Gastroesophageal sphincter (tissue), 4 donors: ENCODE measurements at places on chromosomes 16 and 17.

DNA sequence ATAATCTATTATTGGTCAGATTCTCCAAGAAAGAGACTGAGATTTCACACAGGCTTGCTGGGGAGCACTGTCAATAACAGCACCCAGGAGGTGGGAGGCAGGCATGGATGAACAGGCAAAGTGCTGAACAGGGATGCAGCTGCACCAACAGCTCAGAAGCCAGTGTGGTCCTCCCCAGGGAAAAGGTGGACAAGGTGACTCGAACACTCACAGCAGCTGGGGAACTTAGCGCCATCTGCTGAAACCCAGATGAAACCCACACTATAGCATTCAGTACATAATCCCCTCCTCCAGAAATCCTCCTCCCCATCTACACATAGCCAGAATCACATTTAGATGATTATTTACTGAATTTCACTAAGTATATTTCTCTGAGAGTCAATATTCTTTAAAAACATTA is 255.2 kb upstream of the WSB1 start:
- ATAC-seq: no peak

DNA sequence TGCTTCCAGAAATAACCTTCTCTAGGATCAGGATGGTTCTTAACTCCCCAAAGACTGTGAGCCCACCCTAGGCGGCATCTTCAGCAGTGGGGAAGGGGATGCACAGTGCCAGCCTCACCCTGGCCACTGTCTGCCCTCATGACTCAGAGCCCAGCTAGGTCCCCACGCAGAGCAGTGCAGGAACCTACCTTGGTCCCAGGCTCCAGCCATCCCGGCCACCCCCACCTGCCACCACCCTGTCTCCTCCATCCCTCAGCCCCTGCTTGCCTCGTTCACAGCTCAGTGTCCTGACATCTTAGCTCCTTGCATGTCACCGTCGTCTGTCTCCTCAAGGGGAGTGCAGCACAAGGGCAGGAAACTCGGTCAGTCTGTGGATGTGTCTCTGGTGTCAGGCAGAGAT is 16.1 kb upstream of the KRTAP17-1 start:
- no peak for ATAC-seq

- peak; percentile 75 for ATAC-seq
These were observed 14.9 kb downstream of the ELAC2 start for GRCh38 chr17:13002761-13003453.

- no peak for ATAC-seq
These were observed 10.7 kb upstream of the KRT28 start for GRCh38 chr17:40810494-40810893.

GRCh38 chr16:28210264-28210663 is 1.5 kb downstream of the XPO6 start:
- ATAC-seq: no peak

GRCh38 chr16:50254072-50254471 is 12.3 kb upstream of the ADCY7 start:
- no peak for ATAC-seq

- no peak for ATAC-seq
These were observed 1.4 kb upstream of the FOXC2 start for GRCh38 chr16:86565181-86565631.

DNA sequence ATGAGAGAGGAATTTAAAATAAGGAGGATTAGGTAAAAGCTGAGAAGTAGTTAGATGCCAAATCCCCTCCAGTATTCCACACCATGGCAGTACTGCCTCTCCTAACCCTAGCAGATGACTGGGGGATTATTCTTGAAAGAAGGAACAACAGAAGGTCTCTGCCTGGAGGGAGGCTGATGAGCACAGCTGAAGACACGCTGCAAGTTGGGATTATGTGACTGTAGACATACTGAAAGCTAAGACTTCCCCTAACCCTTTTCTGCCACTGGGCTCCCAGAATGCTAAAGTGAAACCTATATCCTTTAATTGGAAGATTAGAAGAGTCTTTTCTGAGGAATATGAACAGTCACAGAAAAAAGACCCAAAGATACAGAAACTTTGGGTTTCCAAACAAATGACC is 27.7 kb upstream of the SLC46A1 start:
- no peak for ATAC-seq

DNA sequence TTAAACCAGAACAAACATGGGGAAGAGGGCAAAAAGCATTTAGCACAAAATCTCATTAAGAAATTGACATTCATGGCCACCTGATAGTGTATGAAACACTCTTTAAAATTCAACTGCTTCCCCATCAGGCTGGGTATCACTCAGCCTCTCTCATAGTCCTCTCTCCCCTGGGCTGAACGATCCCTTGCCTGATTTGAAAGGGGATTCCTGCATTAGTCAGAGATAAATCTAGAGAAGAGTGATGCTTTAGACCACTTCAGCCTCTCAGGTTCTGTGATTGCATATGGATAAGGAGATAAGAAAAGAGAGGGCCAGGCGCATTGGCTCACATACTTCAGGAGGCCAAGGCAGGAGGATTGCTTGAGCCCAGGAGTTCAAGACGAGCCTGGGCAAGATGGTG is 280.0 kb downstream of the SOX9 start:
- no peak for ATAC-seq

DNA sequence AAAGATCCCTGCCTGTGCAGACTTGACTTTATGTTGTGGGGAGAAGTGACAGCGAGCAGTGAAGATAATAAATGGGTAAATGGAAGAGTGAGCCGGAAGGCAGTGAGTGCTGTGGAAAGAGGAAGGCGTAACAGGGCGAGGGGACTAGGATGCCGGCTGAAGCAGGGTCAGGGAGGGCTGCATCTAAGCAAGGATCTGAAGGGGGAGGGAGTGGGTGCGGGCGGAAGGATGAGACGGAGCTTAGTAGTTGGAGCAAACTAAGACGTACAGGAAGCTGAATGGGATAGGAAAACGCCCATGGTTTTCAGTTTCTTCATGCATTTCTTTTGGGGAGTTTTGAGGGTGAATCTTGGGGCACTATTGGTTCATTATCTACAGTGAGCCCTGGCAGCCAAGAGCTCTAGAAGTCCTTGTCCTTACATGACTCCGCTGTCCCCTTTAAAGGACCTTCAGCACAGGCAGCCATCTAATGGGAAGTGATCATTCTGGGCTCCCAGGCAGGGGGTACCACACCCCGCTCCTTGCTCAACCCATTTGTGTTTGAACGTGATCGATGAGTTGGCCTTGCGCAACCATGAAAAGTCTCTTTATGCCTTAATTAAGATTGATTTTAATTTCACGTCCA is 10.4 kb upstream of the NAT9 start:
- peak; percentile 56 for ATAC-seq

DNA sequence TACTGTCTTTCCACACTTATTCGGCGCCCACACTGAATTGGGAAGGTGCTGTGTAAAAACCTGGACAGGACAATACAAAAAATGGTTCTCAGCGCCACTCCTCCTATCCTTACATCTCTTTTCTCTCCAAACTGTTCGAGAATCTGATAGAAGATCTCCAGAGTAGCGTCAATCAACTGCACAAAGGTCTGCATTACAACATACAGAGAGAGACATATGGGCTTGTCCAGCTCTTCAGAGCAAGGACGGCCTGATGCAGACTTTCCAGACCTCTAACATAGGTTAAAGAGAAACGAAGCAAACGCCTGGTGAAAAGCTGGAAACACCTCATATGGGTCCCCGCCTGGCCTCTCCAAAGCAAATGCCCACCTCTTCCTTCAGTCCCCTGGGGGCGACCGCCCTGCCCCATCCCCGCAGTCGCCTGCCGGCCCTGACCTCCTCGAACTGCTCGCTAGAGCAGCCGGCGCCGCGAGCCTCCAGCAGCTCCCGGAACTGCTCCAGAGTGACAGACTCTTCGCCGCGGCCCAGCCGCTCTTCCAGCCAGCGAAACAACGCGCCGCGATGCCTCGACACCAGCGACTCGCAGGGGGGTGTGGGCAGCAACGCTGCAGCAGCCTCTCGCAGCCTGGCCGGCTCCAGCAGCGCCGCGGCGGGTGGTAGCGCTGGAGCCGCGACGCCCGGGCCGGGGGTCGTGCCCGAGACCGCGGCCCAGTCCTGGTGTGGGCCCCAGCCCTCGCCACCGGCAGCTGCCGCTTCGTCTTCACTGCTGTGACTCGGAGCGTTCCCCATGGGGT is 526 bp downstream of the ZZEF1 start:
- ATAC-seq: peak; percentile 3

GRCh38 chr16:5386989-5387388 is 289.4 kb upstream of the EEF2KMT start:
- ATAC-seq: no peak

GRCh38 chr17:60327134-60327900 is 64.6 kb downstream of the USP32 start:
- ATAC-seq: no peak

GRCh38 chr16:72187551-72187950 is 15.6 kb upstream of the PMFBP1 start:
- no peak for ATAC-seq

- ATAC-seq: peak; percentile 31
These were observed 31.0 kb upstream of the RHOT1 start for GRCh38 chr17:32111141-32111771.

- no peak for ATAC-seq
These were observed 11.9 kb upstream of the DNASE1 start for GRCh38 chr16:3642397-3643094.

- no peak for ATAC-seq
These were observed 16.6 kb downstream of the PMM2 start for GRCh38 chr16:8814095-8814806.

DNA sequence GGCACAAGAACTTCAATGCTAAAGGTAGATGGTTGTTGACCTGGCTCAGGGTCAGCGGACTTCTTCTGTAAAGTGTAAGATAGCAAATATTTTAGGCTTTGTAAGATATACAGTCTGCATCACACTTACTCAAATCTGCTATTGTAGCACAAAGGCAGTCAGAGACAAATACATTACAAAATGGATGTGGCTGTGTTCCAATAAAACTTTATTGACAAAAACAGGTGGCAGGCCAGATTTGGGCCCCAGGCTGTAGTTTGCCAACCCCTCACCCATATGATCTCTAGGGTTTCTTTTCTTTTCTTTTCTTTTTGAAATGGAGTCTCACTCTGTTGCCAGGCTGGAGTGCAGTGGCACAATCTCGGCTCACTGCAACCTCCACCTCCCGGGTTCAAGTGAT is 39.5 kb upstream of the TMEM132E start:
- ATAC-seq: no peak

DNA sequence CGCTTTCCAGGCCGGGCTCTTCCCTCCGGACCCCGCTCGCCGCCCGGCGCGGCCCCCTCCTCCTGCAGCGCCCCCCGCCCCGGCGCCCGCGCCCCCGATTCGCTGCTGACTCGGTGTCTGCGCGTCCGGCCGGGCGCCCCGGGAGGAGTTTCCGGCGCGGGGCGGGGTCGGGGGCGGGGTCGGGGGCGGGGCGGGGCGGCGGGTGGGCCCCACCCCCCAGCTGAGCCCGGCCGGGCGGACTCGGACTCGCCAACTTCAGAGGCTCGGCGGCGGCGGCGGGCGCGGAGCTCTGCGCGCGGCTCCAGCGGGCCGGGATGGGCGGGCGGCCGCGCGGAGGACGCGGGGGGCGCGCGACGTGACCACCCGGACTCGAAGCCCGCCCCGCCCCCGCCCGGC is at the start of gene METRNL:
TSS of gene METRNL (plus strand) at position 258 of the 396 bp plus-strand sequence. CDS start 207 bp downstream, outside the sequence.
- ATAC-seq: peak; percentile 67

- ATAC-seq: no peak
These were observed 322.0 kb downstream of the MAF start for GRCh38 chr16:79278506-79278905.

GRCh38 chr16:10081201-10081940 is 100.9 kb downstream of the GRIN2A start:
- ATAC-seq: peak; percentile 65

DNA sequence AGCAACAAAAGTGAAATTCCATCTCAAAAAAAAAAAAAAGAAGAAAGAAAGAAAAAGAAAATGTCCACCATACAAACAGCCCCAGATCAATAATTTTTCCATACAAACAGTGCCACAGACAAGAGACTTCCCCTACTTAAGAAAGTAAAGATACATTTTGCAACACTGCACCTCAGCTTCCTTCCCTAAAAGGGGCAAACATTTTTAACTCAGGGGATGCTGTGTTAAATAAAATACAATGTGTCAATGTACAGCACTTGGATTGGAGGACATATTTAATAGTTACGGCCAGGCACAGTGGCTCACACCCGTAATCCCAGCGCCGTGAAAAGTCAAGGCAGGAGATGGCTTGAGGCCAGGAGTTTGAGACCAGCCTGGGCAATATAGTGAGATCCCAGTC is 22.3 kb downstream of the MYH11 start:
- ATAC-seq: no peak

DNA sequence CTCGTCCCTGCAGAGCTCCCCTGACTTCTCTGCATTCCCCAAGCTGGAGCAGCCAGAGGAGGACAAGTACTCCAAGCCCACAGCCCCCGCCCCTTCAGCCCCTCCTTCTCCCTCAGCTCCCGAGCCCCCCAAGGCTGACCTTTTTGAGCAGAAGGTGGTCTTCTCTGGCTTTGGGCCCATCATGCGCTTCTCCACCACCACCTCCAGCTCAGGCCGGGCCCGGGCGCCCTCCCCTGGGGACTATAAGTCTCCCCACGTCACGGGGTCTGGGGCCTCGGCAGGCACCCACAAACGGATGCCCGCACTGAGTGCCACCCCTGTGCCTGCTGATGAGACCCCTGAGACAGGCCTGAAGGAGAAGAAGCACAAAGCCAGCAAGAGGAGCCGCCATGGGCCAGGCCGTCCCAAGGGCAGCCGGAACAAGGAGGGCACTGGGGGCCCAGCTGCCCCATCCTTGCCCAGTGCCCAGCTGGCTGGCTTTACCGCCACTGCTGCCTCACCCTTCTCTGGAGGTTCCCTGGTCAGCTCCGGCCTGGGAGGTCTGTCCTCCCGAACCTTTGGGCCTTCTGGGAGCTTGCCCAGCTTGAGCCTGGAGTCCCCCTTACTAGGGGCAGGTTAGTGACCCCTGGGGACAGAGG is 11.4 kb downstream of the MLLT6 start:
- ATAC-seq: no peak

DNA sequence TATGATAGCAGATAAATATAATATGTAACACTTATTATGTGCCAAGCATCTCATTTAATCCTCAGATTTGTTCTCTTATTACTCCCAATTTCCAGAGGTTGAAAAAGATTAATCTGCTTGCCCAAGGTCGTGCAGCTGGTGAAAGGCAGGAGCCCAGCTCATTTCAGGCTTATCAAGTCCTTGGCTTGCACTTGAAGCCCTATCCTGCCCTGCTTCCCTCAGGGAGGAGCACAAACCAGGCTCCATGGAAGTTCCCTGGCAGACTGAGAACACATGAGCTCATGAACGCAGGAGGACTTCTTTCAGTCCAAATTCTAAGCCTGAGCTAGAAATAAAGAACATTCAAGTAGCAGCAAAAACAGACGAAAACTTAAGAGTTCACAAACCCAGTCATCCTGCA is 74.8 kb downstream of the USP31 start:
- no peak for ATAC-seq

- no peak for ATAC-seq
These were observed 3.6 kb downstream of the ENDOV start for GRCh38 chr17:80418589-80418988.

- no peak for ATAC-seq
These were observed 190.9 kb downstream of the CCDC182 start for GRCh38 chr17:57553991-57554825.

DNA sequence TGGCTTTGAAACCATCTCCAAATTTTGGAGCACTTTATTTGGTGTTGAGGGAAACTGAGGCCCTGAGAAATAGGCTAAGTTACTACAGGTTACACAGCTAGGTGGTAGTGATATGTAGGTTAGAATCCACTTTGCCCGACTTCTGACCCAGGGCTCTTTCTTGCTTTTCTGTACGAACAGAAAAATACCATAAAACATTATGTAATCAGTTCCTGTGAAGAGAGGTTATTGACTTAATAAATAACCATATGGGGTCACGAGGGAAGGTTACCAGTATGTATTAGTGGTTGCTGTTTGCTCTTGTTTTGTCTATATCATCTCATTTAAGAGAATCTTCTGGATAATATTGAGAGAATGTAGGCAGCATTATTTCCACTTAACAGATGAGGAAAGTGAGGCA is 172.2 kb upstream of the MAF start:
- ATAC-seq: no peak
